ENCODE measurements at places on chromosomes 4 and X.

DNA sequence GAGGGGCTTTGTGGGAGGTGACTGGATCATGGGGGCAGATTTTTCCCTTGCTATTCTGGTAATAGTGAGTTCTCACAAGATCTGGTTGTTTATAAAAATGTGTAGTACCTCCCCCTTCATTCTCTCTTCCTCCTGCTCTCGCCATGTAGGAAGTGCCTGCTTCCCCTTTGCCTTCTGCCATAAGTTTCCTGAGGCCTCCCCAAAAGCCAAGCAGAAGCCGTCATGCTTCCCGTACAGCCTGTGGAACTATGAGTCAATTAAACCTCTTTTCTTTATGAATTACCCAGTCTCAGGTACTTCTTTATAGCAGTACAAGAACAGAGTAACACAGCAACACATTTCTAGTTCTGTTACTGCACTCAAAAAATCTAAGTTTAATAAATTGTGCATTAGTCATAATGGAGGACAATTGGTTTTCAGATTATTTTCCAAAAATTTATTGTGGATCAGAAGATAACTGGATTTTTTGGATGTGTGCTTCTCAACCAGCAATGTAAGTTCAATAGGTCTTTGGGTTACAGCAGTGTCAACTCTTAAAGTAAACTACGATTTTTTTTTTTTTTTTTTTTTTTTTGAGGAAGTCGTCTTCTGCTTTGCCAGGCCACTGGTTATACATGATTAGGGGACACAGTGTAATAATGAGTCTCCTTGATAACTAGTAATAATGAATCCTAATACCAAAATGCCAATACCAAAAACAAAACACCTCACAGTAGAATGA, 69.9 kb downstream of the CHIC2 start:
- no peak for DNase-seq

GRCh38 chr4:187286525-187286924, 562.9 kb upstream of the FAT1 start:
- DNase-seq = no peak

DNA sequence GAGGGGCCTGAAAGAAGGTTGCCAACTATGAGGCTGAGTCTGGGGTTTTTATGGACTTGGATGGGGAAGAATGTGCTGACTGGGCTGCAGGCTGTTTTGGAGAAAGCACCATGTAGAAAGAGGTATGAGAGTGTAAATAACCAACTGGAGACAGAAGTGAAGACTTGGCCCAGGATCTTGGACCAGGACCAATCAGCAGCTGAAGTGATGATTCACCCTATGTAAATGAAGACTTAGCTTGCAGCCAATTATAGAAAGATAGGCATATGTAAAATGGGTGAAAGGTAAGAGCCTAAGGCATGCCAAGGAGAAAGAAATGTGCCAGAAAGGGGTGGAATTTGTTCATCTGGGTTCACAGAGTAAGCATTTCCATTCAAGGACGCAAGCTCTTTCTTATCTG, 856.7 kb upstream of the PRKX start:
- no peak for DNase-seq

GRCh38 chrX:17931855-17932254, 70.8 kb upstream of the RAI2 start:
- no peak for DNase-seq

DNA sequence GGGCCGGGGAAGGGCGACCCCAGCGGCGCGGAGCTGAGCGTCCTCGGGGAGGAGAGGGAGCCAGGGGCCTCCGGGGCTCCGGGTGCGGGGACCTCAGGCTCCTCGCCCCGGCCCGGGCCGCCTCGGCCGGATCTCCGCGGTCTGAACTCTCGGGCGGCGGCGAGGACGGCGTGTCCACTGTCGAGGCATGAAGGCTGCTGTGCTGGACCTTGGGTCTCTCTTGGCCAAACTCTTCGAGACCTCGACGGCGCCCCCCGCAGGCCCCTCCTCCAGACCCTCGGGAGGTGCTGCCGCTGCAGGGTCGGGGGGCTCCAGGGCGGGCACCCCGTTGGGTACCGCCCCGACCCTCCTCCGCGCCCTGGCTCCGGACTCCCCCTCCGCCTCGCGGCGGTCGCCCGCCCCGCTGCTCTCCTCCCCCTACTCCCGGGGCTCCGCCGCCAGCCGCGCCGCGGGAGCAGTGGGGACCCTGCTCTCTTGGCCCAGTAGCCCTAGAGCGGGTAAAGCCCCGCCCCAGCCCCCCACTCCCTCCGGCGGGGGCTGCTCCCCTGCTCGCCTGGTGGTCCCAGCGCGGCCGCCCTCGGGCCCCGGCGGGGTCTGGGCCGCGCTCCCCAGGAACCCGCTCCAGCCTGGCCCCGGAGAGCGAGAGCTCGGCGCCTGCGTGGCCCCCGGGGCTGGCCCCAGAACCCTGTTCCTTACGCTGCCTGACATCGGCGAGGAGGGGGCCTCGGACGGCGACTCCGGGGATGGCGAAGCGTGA, 564 bp downstream of the FAM149A start:
- DNase-seq = no peak

DNA sequence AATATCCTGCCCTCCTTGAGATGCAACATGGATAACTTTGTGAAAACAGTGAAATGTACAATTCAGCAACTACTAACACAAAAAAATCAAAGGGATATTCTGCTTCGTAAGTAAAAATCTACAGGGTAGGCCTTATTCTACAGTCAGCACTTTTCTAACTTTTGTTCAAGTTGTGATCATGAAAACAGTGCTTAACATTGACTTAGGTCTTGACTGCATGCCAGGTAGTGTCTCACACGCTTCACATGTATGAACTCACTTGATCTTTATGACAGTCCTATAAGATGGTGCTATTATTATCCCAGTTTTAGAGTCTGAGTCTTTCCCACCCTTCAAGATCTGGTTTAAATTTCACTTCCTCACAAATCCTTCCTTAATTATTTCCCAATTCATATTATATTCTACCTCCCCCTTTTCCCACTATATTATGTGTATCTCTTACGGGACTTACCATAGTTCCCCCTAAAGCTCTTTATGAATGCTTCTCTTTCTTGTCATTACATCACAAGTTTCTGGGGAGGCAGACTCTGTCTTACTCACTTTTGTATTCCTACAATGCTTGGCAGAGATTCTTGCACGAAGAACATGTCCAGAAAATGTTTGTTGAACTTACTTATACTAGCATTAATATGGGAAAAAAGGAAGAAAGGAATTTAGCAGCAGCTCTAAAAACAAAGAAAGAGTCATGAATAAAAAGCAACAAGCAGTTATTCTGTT, 179.8 kb downstream of the SCFD2 start:
- peak; percentile 71 for DNase-seq
